Renal cortical epithelial cell (primary cell): ENCODE measurements at places on chromosomes 3 and 15.

DNA sequence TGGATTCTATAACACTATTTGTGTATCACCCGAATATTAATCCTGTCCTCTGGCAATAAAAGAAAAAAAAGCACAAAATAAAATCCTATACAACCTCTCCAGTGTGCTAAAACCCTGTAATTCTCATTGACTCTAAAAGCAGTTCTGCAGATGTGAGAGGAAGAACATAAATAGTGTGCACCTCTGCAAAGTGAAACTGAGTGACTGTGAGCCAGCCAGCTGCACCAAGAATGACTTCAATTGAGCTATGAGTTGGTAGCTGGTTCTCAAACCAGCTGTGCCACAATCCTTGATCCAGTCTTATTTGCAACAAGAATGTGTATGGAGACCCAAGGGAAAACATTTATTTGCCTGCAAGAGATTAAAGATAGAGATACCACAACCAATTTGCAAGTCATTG, 31.2 kb upstream of the COL8A1 start:
- DNase-seq = no peak

- no peak for DNase-seq
These were observed 57.2 kb downstream of the RAB11A start for GRCh38 chr15:65926459-65926858.

- no peak for DNase-seq
These were observed 76.2 kb downstream of the CRYGS start for GRCh38 chr3:186467969-186468368.

- no peak for DNase-seq
These were observed 100.8 kb downstream of the SEMA5B start for GRCh38 chr3:122926811-122927210.

DNA sequence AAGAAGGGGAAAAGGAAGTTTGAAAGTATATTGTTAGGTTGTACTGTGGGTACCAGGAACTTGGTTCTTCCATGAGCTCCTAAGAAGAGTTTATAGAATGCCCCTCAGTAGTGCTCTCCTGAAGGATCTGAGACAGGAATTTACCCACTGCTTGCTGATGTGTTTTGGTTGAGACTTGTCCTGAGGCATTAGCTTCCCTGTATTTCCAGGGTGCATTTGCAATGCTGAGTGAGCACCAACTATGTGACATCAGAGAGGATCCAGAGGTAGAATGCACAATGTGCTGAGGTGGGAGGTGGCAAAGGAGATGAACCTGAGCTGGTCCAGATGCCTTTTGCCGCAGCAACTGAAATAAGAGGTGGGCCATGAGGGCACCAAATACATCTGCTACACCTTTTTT, 64.3 kb upstream of the LRRC3B start:
- DNase-seq = no peak

DNA sequence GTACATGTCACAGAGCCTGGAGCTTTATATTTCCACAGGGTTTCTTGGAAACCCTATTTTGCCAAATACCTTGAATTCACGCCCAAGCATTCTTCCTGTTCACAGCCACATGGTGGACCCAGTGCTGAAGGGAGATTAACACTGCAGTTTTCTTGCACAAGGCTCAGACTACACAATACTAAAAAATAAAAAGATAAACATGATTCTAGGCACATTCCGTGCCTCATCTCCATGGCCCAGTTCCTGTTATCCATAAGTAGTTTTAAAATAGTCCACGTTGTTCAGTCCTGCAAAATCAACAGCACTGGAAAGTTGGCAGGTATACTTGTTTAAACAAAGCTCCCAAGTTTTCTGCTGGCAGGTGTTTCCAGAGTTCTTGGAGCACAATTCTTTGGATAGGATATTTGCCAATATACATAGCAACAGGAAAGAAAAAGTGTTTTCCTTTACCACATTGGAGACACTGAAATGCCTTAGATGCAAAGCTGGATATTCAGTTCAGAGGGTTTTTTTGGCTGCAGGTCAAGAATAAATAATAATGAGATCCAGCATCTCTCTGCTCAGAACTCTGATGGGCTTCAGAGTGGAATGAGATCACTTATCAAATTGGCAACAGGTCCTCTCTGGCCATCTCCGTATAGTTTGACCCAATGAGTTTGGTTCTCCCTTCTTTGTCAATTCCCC, 88.1 kb upstream of the TGFBR2 start:
- DNase-seq = peak; percentile 56

DNA sequence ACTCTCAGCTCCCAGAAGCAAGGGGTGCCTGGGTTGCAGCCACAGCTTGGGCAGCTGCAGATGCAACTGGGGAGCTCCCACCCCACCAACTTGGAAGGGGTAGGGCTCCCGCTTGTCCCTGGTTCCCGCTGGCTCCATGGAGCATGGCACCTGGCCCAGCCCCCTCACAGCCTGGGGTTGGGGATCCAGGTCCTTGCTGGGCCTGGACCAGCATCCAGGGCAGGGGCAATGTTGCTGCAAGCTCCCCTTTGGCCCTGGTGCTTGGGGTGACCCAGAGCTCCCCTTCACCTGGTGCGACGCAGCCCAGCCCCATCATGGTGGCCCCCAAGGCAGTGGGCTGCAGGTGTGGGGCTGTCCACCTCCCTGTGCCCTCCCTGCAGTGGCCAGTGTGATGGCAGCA, 99.6 kb upstream of the FRMD4B start:
- DNase-seq = no peak

DNA sequence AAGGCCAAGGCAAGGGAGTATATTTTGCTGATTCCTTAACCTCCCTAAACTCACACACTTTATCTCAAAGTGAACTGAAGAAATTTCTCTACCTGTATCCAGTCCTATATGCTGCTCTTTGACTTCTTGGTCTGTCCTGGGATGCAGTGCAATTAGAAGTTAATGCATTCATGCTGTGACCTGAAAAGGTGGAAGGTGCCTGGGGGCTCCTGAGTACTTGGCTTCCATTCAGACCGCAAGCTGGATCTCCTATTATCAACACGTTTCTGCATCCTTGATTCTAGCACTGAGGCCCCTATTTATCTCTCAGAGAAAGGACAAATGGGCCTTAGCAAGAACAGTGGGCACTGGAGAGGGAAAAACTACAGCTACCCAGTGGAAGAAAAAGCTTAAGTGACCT, 17.7 kb upstream of the CADPS start:
- no peak for DNase-seq

DNA sequence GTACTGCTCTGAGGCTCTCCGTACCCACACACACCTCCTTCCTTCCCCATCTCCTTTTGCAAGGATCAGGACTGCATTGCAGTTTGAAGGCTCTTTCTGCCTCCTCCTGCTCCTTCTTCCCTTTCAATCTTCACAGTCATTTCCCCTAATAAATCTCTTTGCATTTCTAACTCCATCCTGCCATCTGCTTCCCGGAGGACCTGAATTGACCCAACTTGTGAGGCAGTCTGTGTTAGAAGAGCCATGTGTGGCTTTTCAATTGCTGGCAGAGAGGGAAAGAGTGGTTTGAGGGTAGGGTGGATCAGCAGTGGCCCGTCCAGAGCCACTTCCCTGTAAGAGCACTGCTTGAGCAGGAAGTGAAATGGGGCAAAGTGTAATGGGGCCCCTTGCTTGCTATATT, 35.8 kb downstream of the ANAPC13 start:
- DNase-seq = no peak

- DNase-seq = no peak
These were observed 47.5 kb upstream of the RPS17 start for GRCh38 chr15:82587805-82588204.

DNA sequence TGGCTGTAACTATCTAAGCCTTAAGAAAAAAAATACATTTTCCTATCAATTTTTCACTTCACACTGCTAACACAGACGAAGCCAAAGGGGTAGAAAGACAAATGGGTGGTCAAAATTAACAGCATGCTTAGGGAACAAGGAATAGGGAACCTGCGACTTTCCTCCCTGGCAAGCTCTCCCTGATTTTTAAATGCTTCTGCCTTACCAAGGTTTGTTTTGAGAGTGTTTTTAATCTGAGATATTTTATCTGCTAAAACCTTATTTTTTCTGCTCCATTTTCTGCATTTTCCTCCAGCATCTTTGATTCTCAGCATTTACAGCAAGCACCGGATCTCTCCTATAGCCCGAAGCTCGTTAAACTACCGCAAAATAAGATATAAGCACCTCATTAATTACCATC, 214.4 kb downstream of the RORA start:
- DNase-seq = no peak

GRCh38 chr15:78263351-78263781, 996 bp upstream of the DNAJA4 start:
- DNase-seq = no peak

DNA sequence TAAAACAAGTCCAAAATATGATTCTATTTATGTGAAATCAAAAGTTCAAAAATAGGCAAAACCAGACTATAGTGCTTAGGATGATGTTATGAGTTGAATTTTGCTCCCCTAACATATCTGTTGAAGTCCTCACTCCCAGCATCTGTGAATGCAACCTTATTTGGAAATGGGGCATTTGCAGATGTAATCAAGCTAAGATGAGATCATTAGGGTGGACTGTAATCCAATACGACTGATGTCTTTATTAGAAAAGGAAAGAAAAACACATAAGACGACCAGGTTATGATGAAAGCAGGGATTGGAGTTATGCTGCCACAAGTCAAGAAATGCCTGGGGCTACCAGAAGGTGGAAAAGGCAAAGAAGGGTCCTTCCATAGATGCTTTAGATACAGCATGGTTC, 110.5 kb upstream of the CCDC39 start:
- no peak for DNase-seq

DNA sequence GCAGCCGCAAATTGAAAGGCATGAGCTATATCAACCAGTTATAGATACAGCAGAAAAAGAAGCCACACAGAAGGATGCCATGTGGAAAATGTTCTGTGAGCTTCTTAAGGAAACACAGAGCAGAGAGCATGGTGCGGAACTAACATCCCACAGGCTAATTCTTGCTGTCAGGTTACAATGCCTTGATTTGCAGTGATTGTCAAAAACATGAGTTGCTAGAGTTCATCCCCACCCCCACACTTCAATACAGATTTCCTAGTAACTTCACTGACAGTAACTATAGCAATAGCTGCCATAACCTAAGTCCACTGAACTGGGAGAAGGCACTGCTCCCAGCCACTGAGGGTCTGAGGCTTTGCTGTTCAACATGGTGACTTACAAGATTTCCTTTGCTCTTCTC, 821.6 kb downstream of the SQOR start:
- peak; percentile 2 for DNase-seq

DNA sequence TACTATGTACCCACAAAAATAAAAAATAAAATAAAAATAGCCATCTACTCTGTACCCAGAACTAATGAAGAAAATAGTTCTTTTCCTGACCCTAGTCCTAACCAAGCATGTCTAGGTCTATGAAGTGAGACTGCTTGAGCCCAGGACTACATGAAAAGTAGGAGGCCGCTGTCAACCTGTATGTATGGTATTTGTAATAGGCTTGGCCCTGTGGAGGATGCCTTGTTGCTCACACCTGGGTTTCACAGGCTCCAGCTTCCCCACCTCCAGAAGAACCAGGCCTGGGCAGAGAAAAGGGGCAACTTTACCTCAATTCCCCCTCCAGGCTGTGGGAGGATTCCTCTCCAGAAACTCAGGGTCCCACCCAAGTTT, 6.8 kb upstream of the PKM start:
- DNase-seq = peak; percentile 33

DNA sequence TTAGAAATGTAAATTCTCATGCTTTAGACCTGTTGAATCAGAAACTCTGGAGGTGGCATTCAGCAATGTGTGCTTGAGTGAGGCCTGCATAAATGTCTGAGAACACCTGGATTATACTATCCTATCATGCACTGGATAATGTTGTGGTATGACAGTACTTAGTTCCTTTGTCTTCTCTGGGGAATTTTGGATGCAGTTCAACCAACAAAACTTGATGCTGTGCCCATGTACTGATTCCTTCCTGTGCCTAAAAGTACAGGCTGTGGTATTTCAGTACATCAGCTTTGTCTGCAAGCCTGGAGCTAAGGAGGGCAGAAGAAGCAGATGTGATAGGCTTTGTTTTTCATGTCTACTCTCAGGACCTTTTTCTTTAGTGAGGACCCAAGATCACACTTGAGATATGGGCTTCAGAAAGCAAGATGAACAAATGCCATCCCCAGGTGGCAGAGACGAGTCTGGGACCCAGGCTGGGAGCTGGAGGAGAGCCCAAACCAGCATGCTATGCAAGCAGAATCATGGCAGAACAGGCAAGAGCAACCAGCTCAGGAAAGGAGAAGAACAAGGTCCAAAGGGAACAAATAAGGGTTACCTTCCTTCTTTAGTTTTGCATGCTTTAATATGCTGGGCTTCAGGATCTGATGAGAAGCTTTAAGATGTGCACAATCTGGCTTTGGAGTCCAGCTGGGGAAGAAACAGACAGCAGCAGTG, 124.7 kb downstream of the MYRIP start:
- DNase-seq = no peak

- peak; percentile 70 for DNase-seq
These were observed 131.2 kb downstream of the IGF1R start for GRCh38 chr15:98779463-98780071.

DNA sequence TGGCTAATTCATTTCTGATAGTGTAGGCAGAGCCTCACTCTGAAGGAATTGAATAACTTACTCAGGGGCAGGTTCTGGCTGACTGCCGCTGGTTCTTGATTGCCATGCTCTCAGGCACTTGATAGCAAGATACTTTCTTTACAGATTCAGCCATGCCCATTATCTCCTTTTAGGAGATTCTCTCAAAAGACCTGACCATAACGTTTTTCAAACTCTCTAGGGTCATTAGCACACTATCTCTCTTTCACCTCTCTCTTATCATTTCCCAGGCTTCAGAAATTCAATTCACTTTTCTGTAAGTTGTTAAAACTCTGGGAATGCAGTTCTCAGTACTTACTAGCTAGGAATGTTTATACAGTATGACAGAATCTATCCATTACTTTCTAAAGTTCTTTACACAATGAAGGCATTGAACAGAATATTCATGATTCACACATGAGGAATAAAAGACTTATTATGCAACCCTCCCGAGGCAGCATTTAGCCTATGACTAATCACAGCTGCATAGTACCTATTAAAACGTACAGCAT, 850.3 kb upstream of the CADM2 start:
- peak; percentile 56 for DNase-seq

DNA sequence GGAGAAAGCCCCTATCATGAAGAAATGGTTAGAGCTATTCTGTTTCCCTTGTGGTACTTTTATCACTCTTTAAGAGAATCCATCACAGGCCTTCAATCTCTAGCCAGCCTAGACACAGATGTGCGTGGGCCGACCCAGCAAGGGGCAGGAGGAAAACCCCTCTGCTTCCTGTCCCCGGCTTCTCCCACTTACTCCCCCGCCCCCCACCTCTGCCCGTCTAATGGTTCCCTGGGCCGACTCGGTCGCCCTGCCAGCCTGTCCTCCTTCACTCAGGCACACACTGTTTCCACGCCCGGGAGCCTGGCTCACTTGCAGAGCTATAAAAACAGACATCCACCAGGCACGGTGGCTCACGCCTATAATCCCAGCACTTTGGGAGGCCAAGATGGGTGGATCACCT, 58.3 kb upstream of the TFRC start:
- DNase-seq = no peak

DNA sequence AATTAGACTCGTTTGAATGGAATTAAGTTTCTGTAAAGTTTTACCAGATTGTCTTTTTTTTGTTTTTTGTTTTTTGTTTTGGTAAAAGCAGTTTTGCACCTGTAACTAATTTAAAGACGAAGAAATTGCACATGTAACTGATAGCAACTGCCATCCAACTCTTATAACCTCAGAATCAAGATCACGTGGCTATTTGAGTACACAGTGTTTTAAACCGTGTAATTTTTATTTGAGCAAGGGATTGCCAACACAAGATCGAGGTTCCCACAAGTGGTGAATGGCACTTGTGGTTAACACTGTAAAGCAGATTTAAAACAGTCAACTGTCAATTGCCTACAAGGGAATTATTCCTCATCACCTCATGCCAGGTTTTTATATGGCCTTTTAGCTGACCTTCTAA, 67.3 kb downstream of the PPARG start:
- no peak for DNase-seq

GRCh38 chr15:81511138-81511537, 137.1 kb upstream of the TMC3 start:
- DNase-seq = no peak
